ENCODE measurements at places on chromosomes 13 and 19. TPM values are rescaled to one million over a fixed set of nuclear protein-coding genes. Genes with fewer than 3 reads are reported as not detected.

- H3K27me3 ChIP-seq, result no peaks in the 10 kb centered on the region
- H3K27ac ChIP-seq, result no peak overlapping the region
- DNase-seq, result no peak
Measured at GRCh38 chr13:47463726-47464125, 537.3 kb downstream of the SUCLA2 start.

DNA sequence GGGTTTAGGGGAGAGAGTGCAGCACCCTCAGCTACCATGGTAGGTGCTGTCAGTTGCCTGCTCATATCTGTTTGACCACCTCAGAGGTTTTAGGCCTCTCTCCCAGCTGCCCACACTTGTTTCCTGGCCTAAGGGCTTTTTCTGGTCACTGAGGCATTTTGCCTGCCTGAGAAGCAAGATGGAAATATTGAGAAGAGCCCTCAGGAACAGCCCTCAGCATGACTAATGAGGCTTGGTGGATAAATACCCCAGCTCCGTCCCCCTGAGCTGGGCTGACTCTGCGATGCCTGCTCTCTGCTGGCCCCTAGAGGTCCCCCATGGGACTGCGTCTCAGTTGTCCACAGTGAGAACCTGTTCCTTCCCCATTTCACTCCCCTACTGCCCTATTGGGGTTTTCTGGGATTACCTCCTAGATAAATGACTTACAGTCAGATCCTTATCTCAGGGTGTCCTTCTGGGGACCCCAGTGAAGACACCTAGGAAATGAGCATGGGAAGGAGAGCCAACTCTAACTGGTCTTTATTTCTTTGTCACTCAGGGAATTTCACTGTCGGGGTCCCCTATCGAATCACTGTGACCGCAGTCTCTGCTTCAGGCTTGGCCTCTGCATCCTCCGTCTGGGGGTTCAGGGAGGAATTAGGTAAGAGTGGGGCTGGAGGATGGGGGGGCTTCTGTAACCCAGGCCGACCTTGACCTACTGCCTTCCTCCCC is 13.3 kb downstream of the PALM3 start:
- no peak overlapping the region for H3K4me3 ChIP-seq
- DNase-seq, result no peak
- no peaks in the 10 kb centered on the region for H3K36me3 ChIP-seq
- H3K4me1 ChIP-seq, result no peaks in the 10 kb centered on the region

DNA sequence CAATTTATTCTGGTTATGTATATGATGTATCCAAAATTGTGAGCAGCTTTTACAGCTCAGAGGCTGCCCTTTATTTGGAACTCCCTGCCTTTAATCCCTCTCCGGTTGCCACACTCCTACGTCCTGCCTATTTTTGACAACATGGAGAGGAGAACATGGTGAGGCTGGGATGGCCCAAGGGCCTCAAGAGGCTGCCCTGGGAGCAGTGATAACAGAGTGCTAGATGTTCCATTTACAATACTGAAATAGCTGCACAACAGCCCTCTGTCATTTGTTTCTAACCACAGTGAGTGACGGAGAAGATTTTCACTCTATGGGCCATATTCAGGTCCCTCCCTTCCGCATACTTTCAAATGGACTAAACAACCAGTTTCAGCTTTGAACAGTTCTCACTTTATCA is 33.4 kb downstream of the STARD13 start:
- DNase-seq, result no peak
- no peak overlapping the region for H3K4me3 ChIP-seq
- no peaks in the 10 kb centered on the region for H3K27me3 ChIP-seq
- no peak overlapping the region for H3K27ac ChIP-seq
- H3K36me3 ChIP-seq, result no peaks in the 10 kb centered on the region
- H3K4me1 ChIP-seq, result 0 out of 2 replicates have a peak, but pooled peaks cover 3% of the 10 kb centered on the region

DNA sequence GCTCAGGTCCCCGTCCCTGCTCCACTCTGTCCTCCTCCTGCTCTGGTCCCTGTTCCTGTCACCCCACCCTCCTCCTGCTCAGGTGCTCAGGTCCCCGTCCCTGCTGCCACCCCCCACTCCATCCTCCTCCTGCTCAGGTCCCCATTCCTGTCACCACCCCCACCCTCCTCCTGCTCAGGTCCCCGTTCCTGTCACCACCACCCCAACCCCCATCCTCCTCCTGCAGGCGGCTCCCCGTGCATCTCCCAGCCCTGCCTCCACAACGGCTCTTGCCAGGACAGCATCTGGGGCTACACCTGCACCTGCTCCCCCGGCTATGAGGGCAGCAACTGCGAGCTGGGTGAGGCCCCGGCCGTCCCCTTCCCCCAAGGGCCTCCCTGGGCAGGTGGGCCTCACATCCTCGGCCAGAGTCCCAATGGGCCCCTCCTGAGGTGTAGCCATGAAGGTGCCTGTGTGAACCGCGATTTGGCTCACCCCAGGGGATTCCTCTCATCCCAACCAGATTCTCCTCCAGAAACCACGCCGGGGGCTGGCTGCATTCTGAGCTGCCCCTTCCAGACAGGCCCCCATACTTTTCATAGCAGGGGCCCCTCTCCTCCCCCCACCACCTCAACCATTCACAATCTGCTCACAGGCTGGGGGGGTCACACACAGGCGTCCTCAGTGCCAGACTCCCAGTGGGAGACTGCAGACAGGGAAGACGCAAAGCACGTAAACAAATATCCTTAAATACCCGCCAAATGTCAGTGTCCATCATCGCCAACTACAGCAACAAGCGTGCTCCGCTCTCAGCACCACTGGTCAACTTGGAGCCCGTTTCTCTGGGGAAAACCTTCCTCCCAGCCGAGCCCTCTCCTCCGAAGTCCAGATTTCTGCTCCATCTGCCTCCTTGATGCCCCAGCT is 4.6 kb downstream of the PROZ start:
- H3K36me3 ChIP-seq, result no peaks in the 10 kb centered on the region
- H3K27me3 ChIP-seq, result no peaks in the 10 kb centered on the region
- no peak overlapping the region for H3K27ac ChIP-seq
- no peak for DNase-seq
- H3K4me1 ChIP-seq, result no peaks in the 10 kb centered on the region

DNA sequence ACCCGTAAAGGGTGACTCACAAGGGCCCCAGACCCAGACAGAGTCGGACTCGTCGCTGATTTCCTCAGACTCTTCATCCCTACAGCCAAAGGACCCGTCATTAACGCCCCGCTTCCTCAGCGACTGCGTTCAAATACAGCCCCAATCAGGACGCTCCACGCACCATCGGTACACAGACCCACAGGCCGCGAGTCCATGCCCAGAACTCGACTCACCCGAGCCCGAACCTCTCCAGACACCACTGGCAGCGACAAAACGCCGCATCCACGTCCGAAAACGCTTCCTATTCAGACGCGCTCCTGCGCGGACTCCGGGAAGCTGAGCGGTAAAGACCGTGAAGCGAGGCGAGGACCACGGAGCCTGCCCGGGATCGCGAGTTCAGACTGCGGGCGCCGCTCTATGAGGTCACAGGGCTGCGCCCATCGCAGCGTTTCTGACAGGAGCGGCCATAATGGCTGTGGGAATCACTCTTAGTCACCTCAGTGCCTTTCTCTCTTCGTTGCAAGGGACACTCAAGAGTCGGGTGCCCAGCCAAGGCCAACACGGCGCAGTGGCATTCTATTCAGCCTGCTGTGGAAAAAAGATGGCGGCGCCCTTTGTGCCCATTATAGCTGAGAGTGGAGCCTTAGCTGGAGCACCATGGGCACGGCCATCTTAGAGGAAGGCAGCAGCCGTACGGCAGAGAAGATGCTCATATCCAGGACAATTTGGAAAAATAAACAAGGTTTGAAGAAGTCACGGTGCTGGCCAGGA is at the start of gene ZNF614:
ZNF614 (minus strand) TSS at position 353 of the 753 bp plus-strand sequence. CDS start 2,634 bp downstream, outside the sequence.
- peak within 1 kb of the TSS; percentile 93 for H3K4me3 ChIP-seq
- DNase-seq, result peak; percentile 43
- H3K36me3 ChIP-seq, result peaks cover 3% of the 10 kb centered on the region
- no peaks in the 10 kb centered on the region for H3K4me1 ChIP-seq
- H3K27me3 ChIP-seq, result no peaks in the 10 kb centered on the region

DNA sequence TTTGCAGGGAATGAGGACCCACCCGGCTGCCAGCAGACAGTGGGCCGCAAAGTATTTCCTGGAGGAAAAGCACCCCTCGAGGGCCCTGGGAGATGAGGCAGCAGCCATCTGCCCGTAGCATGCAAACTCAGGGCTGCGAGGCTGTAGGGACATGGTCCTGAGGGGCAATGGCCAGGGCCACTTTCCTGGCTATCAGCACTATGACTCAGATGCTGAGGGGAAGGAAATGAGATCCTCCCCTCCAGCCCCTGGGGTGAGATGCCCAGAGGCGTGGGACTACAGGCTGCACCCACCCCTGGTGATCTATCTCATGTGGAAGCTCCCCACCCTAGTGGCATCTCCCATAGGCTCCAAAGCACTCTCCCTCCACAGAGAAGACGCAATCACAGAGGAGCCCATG is 80.1 kb downstream of the SLC7A1 start:
- H3K27ac ChIP-seq, result no peak overlapping the region
- no peaks in the 10 kb centered on the region for H3K4me1 ChIP-seq
- H3K36me3 ChIP-seq, result no peaks in the 10 kb centered on the region
- DNase-seq, result no peak

GRCh38 chr19:54002495-54003315 is 11.3 kb downstream of the CACNG6 start:
- no peak for DNase-seq
- H3K36me3 ChIP-seq, result no peaks in the 10 kb centered on the region
- peak overlapping the region; percentile 94 for H3K27ac ChIP-seq
- peak overlapping the region; percentile 5 for H3K4me3 ChIP-seq

DNA sequence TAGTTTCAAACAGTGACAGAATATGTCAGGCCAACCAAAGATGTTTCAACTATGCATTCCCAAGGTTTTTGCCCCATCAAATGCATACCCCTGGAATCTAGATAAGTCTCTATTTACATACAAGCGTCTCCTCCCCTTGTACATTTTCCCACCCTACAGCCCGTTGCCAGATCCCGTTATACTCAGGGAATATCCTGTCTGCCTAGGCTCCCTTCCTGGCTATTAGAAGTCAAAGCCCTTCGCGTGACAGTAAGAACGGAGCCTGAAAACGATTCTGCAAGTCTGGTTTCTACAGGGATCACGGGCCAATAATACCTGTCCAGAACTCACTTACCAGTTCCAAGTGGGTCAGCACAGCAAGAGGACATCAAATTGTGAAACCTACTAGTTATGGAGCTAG is 134.8 kb downstream of the LACC1 start:
- no peak overlapping the region for H3K4me3 ChIP-seq
- no peak overlapping the region for H3K27ac ChIP-seq
- no peaks in the 10 kb centered on the region for H3K36me3 ChIP-seq

- no peaks in the 10 kb centered on the region for H3K4me1 ChIP-seq
- peak within 1 kb of the TSS; percentile 47 for H3K4me3 ChIP-seq
- H3K27me3 ChIP-seq, result no peaks in the 10 kb centered on the region
- H3K27ac ChIP-seq, result no peak within 1 kb of the TSS
- DNase-seq, result no peak
Measured at GRCh38 chr19:31349160-31349881, at the start of gene TSHZ3. TSHZ3 (minus strand) TSS chr19:31349436; CDS start chr19:31349219, 217 bp downstream.

- H3K4me3 ChIP-seq, result no peak overlapping the region
- no peak overlapping the region for H3K27ac ChIP-seq
- H3K4me1 ChIP-seq, result no peaks in the 10 kb centered on the region
- H3K27me3 ChIP-seq, result no peaks in the 10 kb centered on the region
- H3K36me3 ChIP-seq, result no peaks in the 10 kb centered on the region
Measured at GRCh38 chr13:100297413-100297812, 208.5 kb downstream of the PCCA start.

DNA sequence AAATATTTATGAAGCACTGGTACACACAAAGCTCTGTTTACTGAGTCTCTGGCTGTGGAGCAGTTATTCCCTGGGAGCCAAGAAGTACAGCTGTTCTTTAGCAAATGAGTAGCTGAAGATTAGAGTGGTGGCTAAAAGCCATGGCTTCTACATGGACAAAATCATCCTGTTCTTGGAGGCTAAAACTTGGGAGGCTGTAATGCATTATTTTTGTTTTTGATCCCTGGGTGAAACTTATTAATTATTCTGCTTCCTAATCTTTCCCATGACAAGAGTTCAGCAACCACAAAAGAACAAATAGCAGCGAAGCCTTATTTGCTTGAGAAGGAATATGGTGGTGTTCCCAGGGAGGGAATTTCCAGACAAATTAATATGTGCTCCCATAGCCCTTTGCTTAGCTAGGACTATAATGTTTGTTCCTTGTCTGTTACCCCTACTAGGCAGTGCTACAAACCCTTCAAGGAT is 109.5 kb downstream of the DCT start:
- no peak overlapping the region for H3K4me3 ChIP-seq
- no peaks in the 10 kb centered on the region for H3K36me3 ChIP-seq

DNA sequence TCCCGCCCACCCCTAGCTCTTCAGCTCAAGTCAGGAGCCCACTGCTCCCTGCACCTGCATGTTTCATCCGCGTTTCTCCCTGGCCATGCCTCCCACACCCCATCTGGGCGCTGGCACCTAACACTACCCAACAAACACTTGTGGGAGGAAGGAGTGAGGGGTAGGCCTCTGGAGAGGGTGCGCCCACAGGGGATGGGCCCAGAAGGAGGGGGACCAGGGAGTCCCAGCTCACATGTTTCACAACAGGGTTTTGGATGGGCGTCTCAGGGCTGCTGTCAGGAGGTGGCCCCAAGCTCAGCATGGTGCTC is 12.1 kb upstream of the TMEM86B start:
- H3K27ac ChIP-seq, result no peak overlapping the region
- H3K36me3 ChIP-seq, result peaks cover 19% of the 10 kb centered on the region
- no peak overlapping the region for H3K4me3 ChIP-seq

GRCh38 chr13:72970956-72971355 is 87.8 kb upstream of the KLF5 start:
- no peaks in the 10 kb centered on the region for H3K27me3 ChIP-seq
- H3K4me1 ChIP-seq, result no peaks in the 10 kb centered on the region
- no peak for DNase-seq
- H3K27ac ChIP-seq, result no peak overlapping the region

GRCh38 chr13:113584870-113585671 is 518 bp downstream of the TFDP1 start:
- H3K36me3 ChIP-seq, result no peaks in the 10 kb centered on the region
- H3K27me3 ChIP-seq, result no peaks in the 10 kb centered on the region
- H3K4me1 ChIP-seq, result peaks cover 7% of the 10 kb centered on the region

DNA sequence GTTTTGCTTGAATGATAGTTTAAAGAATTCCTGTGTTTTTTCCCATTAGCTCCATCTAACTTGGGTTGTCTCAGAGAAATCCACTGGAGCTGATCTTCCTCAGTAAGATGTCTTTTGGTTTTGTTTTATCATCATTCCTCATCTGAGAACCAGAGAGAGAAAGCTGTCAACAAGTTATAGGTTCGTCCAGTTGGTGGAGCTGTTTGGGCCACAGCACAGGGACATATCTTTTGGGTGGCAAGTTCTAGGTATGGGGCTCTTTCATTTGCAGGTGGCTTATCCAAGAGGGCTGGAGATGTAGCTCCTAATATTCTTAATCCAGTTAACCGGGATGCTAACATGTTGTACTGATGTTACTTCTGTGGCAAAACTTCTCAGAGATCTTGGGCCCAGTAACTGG is 174.2 kb downstream of the KCNRG start:
- H3K4me3 ChIP-seq, result no peak overlapping the region
- H3K27ac ChIP-seq, result peak overlapping the region; percentile 39
- peaks cover 15% of the 10 kb centered on the region for H3K4me1 ChIP-seq
- H3K36me3 ChIP-seq, result no peaks in the 10 kb centered on the region

- H3K4me1 ChIP-seq, result no peaks in the 10 kb centered on the region
- DNase-seq, result no peak
- no peaks in the 10 kb centered on the region for H3K36me3 ChIP-seq
- H3K27ac ChIP-seq, result no peak overlapping the region
Measured at GRCh38 chr19:313988-314815, 23.0 kb upstream of the PLPP2 start.

Gene NECTIN2
- 104 TPM for total RNA-seq

Gene LHB
- total RNA-seq, result 0.39 TPM

Gene ZNF829
- total RNA-seq, result 7.2 TPM

Gene ICAM1
- total RNA-seq, result 136 TPM

Gene GPR12
- not detected for total RNA-seq

Gene PRX
- total RNA-seq, result 3.4 TPM

Gene ETV2
- 2.8 TPM for total RNA-seq

Gene AP1M2
- total RNA-seq, result 10.1 TPM

Gene ZNF723
- not detected for total RNA-seq

Gene CSNK1G2
- total RNA-seq, result 65.8 TPM

Gene JSRP1
- 0.51 TPM for total RNA-seq

Gene KBTBD6
- total RNA-seq, result 7.9 TPM

All from Panc1 (cell line).